ENCODE measurements at places on chromosomes 3 and 15. TPM values are rescaled to one million over a fixed set of nuclear protein-coding genes. Genes with fewer than 3 reads are reported as not detected.

ARL8B gene
- total RNA-seq, result 72.1 TPM

SLC24A5 gene
- not detected for total RNA-seq

MAPK6 gene
- total RNA-seq, result 108 TPM

ATP13A4 gene
- total RNA-seq, result not detected

PDZRN3 gene
- total RNA-seq, result 32.5 TPM

OR5K2 gene
- total RNA-seq, result not detected

C3orf20 gene
- not detected for total RNA-seq

RBP2 gene
- not detected for total RNA-seq

DOCK3 gene
- total RNA-seq, result under 0.01 TPM

COL7A1 gene
- 140 TPM for total RNA-seq

SLC15A2 gene
- total RNA-seq, result under 0.01 TPM

SPSB4 gene
- total RNA-seq, result not detected

DNA sequence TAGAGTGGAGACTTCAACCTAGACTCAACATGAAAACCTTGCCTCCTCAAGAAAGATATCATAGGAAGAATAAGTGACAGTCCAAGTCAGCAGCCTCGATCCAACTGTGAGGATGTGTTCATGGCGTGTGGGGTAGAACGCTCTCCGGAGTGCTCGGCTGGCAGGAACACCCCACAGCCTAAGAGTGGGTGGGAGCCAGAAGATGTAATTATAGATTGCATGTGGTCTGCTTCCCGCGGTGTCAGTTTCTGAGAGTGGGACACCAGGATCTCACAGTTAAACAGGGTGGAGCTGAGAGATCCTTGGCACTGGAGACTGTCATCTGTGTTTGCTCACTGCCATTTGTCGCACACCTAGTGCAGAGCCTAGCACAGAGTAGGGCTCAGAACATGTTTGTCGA lies 158.0 kb downstream of the CTNNB1 start:
- no peak for DNase-seq

DNA sequence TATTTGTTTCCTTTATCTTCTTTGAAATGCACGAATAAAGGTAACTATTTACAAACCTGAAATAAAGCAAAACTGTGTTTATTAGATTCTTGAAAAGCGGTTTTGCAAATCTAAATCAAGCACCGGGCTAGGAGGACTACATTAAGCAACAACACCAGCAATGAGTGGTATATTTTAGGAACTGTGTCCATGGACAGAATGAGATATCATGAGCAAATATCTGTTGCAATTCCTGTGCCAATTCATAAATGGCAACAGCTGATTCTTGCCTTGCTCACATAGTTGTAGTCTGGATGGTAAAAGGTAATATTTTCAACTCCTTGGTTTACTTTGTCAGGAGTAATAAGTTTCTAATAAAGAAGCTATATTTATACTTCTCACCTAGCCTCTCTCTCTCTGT lies 403.3 kb downstream of the LPP start:
- DNase-seq, result no peak

DNA sequence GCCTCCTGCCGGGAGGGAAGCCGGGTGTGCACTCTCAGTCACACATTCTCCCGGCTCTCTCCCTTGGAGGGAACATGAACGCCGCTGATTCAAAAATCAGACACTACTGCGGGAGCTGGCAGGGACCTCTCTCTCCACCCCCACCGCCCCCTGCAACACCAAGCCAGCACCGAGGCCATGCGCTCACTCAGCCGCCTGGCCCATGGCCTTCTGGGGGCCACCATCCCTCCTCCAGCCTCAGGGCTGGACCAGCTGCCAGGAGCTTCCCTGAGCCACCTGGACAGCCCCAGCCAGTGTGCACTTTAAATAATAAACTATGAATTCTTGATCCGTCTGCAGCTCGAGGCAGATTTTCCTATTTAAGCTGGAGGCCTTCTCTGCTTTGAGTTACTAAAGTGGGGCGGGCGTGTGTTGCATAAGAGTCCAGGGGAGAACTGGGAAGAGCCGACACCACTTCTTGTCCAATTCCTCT lies 30.6 kb downstream of the ADAMTS17 start:
- no peak for DNase-seq

DNA sequence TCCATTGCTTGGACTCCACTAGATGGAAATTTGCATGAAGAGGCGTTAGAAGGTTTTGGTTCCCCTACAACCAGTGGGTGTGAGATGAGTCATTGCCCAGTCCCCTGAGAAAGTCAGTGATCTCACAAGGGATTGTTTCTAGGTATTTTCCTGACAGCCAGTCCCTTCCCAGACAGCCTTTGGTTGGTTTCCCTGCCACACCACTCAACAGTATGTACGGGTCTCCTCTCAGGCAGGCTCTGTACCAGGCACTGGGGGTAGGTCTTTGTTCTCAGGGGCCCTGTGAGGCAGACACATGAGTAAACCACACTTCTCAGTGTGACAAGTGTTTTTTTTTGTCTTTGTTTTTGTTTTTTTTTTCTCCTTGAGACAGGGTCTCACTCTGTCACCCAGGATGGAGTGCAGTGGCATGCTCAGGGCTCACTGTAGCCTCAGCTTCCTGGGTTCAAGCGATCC lies 4.0 kb downstream of the LAMP3 start:
- DNase-seq, result peak; percentile 18

DNA sequence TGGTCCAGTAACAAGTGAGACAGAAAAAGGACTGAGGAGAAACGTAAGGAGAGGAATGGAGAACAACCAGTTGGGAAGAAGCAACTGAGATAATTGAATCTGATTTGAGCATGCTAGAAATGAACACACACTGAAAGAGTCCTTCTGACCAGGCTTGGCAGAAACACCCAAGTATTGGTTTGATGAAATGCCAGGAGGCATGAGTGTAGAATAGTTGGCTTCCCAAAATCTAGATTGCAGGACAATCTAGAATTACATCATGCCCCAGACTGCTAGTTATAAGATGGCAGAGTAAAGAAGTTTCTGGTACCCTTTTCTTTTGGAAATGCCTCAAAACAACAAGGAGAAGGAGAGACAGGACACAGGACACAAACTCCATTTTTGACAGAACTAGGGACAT lies 189.7 kb upstream of the STT3B start:
- no peak for DNase-seq

DNA sequence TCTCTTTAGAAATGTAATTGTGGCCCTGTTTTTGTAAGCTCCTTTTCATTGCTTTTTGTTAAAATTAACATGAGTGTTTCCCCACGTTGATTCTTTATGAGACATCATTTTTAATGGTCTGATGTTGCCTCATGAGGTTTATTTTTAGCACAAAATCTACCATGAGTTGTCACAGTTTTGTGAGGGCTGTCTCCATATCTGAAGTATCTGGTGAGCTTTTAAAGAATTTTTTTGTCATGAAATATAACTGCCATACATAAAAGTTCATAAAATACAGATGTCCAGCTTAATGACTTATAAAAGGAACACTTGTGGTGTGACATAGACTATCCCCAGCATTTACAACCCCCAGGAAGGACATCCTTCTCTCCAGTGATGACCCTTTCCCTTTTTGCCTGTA lies 34.3 kb upstream of the CEMIP start:
- DNase-seq, result peak; percentile 85

GRCh38 chr15:67937153-67937761 lies 97.4 kb upstream of the RNU6-1 start:
- DNase-seq, result no peak
